ENCODE measurements at places on chromosomes 3 and 15. TPM values are rescaled to one million over a fixed set of nuclear protein-coding genes. Genes with fewer than 3 reads are reported as not detected.

Gene LRRC15
- not detected for total RNA-seq

Gene ABHD17C
- total RNA-seq = 5.6 TPM

GRCh38 chr3:184129012-184129411, 6.1 kb upstream of the EIF2B5 start:
- no peaks in the 10 kb centered on the region for H3K27me3 ChIP-seq
- no peaks in the 10 kb centered on the region for H3K36me3 ChIP-seq
- DNase-seq = no peak
- H3K4me3 ChIP-seq = no peak overlapping the region

Gene TTLL13
- total RNA-seq = 0.80 TPM

Gene PARP3
- 9.5 TPM for total RNA-seq

Gene SLC12A1
- not detected for total RNA-seq

- no peaks in the 10 kb centered on the region for H3K4me1 ChIP-seq
- H3K27me3 ChIP-seq = no peaks in the 10 kb centered on the region
- H3K4me3 ChIP-seq = no peak overlapping the region
- no peak overlapping the region for H3K27ac ChIP-seq
- no peak for DNase-seq
- no peaks in the 10 kb centered on the region for H3K36me3 ChIP-seq
Observed at GRCh38 chr15:33028495-33028894, 166.0 kb downstream of the FMN1 start.

Gene KLHL6
- total RNA-seq = 31.3 TPM

Gene CTDSPL
- 0.74 TPM for total RNA-seq

Gene GUCA1C
- total RNA-seq = not detected

DNA sequence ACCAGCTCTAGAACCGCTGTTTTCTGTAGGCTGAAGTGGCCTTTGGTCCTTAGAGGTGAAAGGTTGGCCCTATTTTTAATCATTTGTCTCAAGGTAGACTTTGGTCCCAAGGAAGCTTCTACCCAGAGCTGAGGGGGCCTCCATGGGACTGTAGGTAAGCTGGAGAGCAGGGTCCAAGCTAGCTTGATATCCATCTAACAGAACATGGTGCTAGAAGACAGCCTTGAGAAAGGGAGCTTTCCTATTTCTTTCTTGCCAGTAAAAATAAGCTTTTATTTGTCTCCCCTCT, 3.6 kb upstream of the TNFAIP8L3 start:
- no peaks in the 10 kb centered on the region for H3K4me1 ChIP-seq
- H3K27me3 ChIP-seq = peaks cover 4% of the 10 kb centered on the region
- H3K27ac ChIP-seq = no peak overlapping the region
- DNase-seq = no peak

GRCh38 chr15:100901296-100901695, 17.9 kb upstream of the LRRK1 start:
- no peak overlapping the region for H3K4me3 ChIP-seq
- H3K36me3 ChIP-seq = no peaks in the 10 kb centered on the region
- H3K27me3 ChIP-seq = no peaks in the 10 kb centered on the region

GRCh38 chr3:30934208-30934550, 39.7 kb upstream of the GADL1 start:
- no peaks in the 10 kb centered on the region for H3K36me3 ChIP-seq
- DNase-seq = no peak
- H3K4me1 ChIP-seq = no peaks in the 10 kb centered on the region
- no peaks in the 10 kb centered on the region for H3K27me3 ChIP-seq
- H3K27ac ChIP-seq = no peak overlapping the region

Gene PLA2G4F
- not detected for total RNA-seq

- H3K27me3 ChIP-seq = no peaks in the 10 kb centered on the region
- H3K36me3 ChIP-seq = no peaks in the 10 kb centered on the region
- H3K4me1 ChIP-seq = no peaks in the 10 kb centered on the region
- no peak overlapping the region for H3K4me3 ChIP-seq
- no peak overlapping the region for H3K27ac ChIP-seq
Observed at GRCh38 chr3:57910990-57911389, 97.2 kb upstream of the FLNB start.

- no peaks in the 10 kb centered on the region for H3K36me3 ChIP-seq
- no peak overlapping the region for H3K4me3 ChIP-seq
- no peak overlapping the region for H3K27ac ChIP-seq
- DNase-seq = no peak
- no peaks in the 10 kb centered on the region for H3K27me3 ChIP-seq
- no peaks in the 10 kb centered on the region for H3K4me1 ChIP-seq
Observed at GRCh38 chr3:38746641-38747040, 69.4 kb downstream of the SCN10A start.

Gene CYP8B1
- total RNA-seq = not detected

GRCh38 chr3:97278506-97278905, 464.1 kb downstream of the EPHA6 start:
- H3K27me3 ChIP-seq = no peaks in the 10 kb centered on the region
- H3K4me3 ChIP-seq = no peak overlapping the region
- H3K4me1 ChIP-seq = no peaks in the 10 kb centered on the region
- DNase-seq = no peak

DNA sequence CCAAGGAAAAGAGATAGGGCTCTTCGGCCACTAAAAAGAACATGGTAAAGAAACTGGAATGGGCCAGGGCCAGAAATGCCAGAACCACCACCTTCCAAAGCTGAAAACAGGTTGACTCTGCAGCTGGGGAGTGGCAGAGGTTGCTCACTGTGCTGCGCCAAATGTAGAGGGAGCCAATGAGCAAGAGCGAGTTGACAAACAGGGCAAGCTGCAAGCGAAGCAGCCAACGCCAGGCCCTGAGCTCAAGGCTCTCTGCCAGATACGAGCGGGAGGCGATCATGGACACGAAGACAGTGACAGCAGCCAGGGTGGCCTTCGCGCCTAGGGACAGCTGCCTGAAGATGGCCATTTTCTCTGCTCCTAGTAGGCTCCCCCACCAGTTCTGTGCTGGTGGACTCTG, 3.1 kb downstream of the GLB1 start:
- no peaks in the 10 kb centered on the region for H3K36me3 ChIP-seq
- H3K4me3 ChIP-seq = no peak overlapping the region
- H3K27ac ChIP-seq = no peak overlapping the region
- DNase-seq = no peak

Gene AGBL1
- total RNA-seq = not detected

DNA sequence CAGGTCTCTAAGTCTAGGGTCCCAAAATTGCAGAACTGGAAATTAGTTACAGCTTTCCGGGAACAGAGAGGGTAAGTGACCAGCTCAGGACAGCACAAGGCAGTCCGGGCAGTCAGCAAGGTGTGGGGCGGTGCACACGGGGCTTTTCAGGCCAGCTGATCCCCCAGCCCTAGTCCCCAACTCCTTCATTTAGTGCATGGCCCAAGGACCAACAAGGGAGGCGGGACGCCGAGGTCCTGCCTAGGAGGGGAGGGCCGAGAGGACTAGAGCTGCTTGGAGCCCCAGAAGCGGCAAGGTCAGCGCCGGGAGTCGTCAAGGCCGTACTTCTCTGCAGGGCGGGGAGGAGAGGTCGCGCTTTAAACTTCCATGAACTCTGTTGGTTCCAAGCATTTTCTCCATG, 2.0 kb upstream of the PDE8A start:
- no peaks in the 10 kb centered on the region for H3K36me3 ChIP-seq
- no peaks in the 10 kb centered on the region for H3K27me3 ChIP-seq
- no peak for DNase-seq
- H3K27ac ChIP-seq = peak overlapping the region; percentile 83
- H3K4me3 ChIP-seq = peak overlapping the region; percentile 97

DNA sequence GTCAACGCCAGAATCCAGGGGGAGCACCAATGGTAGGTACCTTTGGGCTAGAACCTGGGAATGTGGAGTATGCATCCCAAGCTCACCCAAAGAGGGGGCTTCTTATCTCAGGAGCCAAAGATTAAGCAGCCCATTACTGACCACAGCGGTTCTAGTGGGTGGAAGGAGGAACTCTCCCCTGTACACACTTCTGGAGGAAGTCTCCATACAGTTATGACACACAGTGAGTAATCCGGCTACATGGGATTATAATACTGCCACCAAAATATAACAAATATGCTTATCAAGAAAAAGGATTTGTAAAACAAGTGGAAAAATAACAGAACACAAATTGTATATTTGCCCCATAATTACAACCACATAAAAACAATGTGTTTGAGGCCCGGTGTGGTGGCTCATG, 8.4 kb downstream of the MYO1E start:
- no peak overlapping the region for H3K27ac ChIP-seq
- DNase-seq = no peak
- H3K4me1 ChIP-seq = no peaks in the 10 kb centered on the region
- no peak overlapping the region for H3K4me3 ChIP-seq

DNA sequence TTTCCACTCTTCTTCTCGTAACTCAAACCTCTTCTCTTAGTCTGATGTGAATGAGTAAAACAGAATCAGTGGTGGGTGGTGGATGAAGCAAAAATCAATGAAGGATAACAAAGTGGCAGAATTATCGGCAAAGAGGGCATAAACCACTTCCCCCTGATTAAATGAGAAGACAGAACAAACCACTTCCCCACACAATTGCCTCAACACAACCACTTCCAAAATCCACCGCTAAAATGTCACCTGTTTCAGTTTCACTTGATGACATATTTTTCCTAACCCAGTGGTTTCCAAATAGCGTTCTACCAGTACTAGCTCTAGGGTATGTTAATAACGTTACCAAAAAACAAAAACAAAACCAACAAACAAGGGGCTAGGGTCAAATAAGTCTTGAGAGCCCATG, 478.7 kb upstream of the WNT5A start:
- no peak overlapping the region for H3K27ac ChIP-seq
- H3K27me3 ChIP-seq = no peaks in the 10 kb centered on the region
- H3K36me3 ChIP-seq = no peaks in the 10 kb centered on the region
- H3K4me3 ChIP-seq = no peak overlapping the region
- H3K4me1 ChIP-seq = no peaks in the 10 kb centered on the region

GRCh38 chr3:142251951-142252350, 26.6 kb upstream of the GK5 start:
- H3K4me3 ChIP-seq = no peak overlapping the region
- H3K27ac ChIP-seq = no peak overlapping the region
- no peaks in the 10 kb centered on the region for H3K36me3 ChIP-seq
- H3K27me3 ChIP-seq = no peaks in the 10 kb centered on the region

- H3K4me1 ChIP-seq = no peaks in the 10 kb centered on the region
- DNase-seq = no peak
- H3K4me3 ChIP-seq = no peak overlapping the region
- no peaks in the 10 kb centered on the region for H3K27me3 ChIP-seq
- H3K27ac ChIP-seq = no peak overlapping the region
Observed at GRCh38 chr3:125194061-125194848, 18.3 kb downstream of the SLC12A8 start.

Gene APBA2
- total RNA-seq = 15.7 TPM

Gene MEIS2
- total RNA-seq = not detected

- H3K27me3 ChIP-seq = no peaks in the 10 kb centered on the region
- H3K36me3 ChIP-seq = no peaks in the 10 kb centered on the region
- H3K27ac ChIP-seq = no peak overlapping the region
- H3K4me1 ChIP-seq = no peaks in the 10 kb centered on the region
- DNase-seq = no peak
- H3K4me3 ChIP-seq = no peak overlapping the region
Observed at GRCh38 chr3:150146991-150147761, 176.5 kb upstream of the PFN2 start.

DNA sequence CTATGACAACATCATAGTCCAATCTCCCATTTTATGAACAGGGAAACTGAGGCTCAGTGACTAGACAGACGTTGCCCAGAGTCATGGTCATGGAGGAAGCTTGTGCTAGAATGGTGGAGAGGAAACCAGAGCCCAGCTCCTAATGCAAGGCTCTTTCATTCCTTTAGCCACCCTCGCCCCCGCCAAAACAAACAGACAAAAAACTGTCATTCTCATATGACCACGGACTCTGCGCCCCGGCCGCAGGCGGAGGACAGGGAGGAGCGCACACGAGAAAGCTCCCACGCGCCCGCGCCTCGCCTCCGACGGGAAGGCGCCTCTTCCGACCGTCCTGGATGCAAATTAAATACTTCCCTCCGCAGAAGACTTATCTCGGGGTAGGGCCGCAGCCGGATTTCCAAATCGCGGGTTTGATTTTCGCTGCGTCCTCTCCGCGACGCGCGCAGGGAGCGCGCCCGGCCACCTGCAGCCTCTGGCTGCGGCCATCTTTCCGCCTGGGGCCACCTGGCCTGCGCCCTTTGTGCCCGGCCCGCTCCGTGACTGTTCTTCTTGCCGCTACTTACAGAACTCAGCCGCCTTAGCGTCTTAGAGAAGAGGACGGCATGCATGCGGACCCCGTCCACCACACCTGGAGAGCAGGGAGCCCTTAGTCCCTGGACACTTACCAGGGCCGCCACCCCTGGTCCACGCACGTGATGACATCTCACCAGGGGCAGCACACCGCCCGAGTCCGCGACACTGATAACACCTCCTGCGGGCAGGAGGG, 670 bp upstream of the ATP13A3 start:
- peak; percentile 6 for DNase-seq
- peak overlapping the region; percentile 71 for H3K27ac ChIP-seq
- no peaks in the 10 kb centered on the region for H3K36me3 ChIP-seq
- peaks cover 27% of the 10 kb centered on the region for H3K4me1 ChIP-seq

GRCh38 chr3:44795197-44795596, 33.6 kb downstream of the KIF15 start:
- H3K27ac ChIP-seq = no peak overlapping the region
- H3K4me1 ChIP-seq = no peaks in the 10 kb centered on the region
- no peak overlapping the region for H3K4me3 ChIP-seq
- no peaks in the 10 kb centered on the region for H3K36me3 ChIP-seq
- DNase-seq = no peak
- no peaks in the 10 kb centered on the region for H3K27me3 ChIP-seq

Gene TGM5
- total RNA-seq = 0.18 TPM

DNA sequence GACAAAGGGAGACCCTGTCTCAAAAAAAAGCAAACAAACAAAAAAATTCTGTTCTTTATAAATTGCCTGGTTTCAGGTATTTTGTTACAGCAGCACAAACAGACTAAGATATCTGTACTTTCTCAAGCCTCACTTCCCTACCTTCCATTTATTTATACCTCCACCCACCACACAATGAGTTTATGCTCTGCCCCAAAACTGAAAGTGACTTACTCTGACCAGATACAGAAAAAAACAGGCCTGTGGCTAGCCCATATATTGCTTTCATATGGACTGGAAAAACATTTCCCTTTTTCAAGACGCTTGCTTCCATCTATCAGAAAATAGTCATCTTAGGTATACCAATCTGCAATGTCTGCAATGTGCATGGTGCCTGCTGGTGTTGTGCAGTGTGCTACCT, 8.7 kb upstream of the GPD1L start:
- no peak overlapping the region for H3K27ac ChIP-seq
- no peaks in the 10 kb centered on the region for H3K36me3 ChIP-seq
- DNase-seq = no peak
- no peak overlapping the region for H3K4me3 ChIP-seq
- no peaks in the 10 kb centered on the region for H3K4me1 ChIP-seq
